ENCODE measurements at places on chromosomes 1 and 21.
A peak's percentile ranks its signal among the peaks of the same experiment; 100 is the strongest.

- DNase-seq, result no peak
Measured at GRCh38 chr1:22398656-22399420, 52.8 kb upstream of the ZBTB40 start.

- no peak for DNase-seq
Measured at GRCh38 chr21:33109574-33110339, 39.8 kb downstream of the OLIG1 start.

GRCh38 chr1:30780409-30780808 lies 22.8 kb upstream of the LAPTM5 start:
- no peak for DNase-seq

DNA sequence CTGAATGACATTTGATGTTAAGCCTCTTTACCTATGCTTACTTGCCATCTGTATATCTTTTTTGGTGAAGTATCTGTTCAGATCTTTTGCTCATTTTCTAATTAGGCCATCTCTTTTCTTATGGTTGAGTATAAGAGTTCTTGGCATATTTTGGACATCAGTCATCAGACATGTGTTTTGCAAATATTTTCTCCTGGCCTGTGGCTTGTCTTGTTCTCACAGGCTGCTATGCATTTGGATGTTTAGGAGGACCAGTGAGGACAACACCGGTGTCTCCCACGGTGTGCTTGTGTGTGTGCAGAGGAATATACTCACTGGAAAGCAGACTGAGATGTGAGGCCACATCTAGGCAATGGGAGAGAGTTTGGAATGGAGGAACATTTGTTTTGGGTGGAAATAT lies 87.1 kb upstream of the LYST start:
- no peak for DNase-seq

DNA sequence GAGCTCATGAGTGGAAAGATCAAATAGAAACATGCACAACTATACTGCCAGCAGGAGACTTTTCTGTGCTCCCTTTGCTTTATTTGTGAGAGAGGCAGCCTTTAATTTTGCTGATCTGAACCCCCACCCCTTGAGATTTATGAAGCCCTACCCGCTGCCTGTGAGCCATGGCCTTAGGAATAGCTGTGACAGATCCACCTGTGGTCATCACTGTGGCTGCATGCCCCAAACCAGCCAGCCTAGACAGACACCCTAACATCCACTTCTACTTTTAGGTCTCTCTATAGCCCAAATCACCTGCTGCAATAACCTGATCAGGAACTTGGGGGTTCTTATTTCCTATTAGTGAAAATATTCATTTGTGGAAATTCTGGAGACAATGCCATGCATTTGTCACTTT lies 196.2 kb downstream of the C1orf94 start:
- no peak for DNase-seq

- DNase-seq, result no peak
Measured at GRCh38 chr1:16296643-16297042, 55.6 kb downstream of the FBXO42 start.

- DNase-seq, result peak; percentile 20
Measured at GRCh38 chr21:42002421-42002958, 7.7 kb downstream of the ZBTB21 start.

GRCh38 chr1:8203056-8203455 lies 114.9 kb upstream of the SLC45A1 start:
- no peak for DNase-seq

- peak; percentile 70 for DNase-seq
Measured at GRCh38 chr1:248404024-248404423, 1.2 kb downstream of the OR2T1 start.

DNA sequence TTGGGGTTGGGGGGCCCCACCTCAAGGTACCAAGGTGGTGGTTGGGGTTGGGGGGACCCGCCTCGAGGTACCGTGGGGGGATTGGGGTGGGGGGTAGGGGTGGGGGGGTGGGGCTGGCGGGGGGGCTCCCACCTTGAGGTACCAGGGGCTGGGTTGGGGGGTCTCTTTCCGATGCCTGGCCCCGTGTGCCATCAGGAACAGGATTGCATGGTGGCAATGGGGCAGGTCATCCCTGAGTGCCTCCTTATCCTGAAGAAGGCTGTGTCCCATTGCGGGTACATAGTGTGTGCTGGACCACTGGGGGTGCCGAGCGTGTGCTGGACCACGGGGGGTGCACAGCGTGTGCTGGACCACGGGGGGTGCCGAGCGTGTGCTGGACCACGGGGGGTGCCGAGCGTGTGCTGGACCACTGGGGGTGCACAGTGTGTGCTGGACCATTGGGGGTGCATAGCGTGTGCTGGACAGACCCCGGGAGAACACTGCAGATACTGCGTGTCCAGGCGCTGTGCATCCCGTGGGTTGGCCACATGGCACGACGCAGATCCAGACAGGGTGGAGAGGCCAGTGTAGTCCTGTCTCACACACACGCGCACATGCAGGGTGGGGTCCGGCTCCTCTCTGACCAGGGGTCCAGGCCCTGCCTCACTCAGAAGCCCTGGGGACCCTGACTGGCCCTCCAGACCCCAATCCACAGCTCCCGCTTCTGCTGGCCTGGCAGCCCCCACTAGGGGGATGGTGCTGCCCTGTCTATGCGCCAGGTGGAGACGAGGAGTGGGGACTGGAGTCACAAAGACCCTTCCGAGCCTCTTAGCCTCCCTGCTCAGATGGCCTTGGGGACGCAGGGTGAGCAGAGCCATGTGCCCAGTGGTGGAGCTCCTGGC lies 4.2 kb downstream of the SCNN1D start:
- no peak for DNase-seq

DNA sequence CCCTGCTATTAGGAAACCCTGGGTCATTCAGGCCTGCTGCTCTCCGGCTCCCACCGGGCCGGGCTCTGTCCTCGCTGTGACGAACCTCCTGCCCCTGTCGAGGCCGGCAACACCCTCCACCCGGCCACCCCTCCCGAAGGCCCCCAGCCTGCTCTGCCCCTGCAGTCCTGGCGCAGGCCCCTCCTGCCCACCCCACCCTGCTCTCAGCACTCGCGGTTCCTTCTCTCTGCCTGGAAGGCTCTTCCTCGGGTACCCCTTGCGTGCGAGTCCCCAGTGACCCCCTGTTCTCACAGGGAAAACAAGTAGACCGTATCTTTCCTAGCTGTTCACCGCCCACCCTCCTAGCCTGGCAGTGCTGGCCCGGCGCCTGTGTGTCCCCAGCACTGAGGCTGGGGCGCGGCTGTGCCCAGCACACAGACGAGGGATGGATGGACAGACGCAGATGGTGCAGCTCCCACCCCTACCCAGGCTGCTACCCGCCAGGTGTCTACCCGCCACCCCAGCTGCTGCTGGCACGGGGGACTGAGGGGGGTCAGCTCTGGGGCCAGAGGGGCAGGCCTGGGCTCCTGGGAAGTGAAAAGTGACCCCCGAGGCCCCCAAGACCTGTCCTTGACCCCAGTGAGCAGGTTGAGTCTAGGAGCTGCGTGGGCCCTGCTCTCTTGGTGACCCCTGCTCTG lies 3.1 kb upstream of the VWA1 start:
- no peak for DNase-seq

- no peak for DNase-seq
Measured at GRCh38 chr1:54543729-54544496, 4.1 kb upstream of the ACOT11 start.

DNA sequence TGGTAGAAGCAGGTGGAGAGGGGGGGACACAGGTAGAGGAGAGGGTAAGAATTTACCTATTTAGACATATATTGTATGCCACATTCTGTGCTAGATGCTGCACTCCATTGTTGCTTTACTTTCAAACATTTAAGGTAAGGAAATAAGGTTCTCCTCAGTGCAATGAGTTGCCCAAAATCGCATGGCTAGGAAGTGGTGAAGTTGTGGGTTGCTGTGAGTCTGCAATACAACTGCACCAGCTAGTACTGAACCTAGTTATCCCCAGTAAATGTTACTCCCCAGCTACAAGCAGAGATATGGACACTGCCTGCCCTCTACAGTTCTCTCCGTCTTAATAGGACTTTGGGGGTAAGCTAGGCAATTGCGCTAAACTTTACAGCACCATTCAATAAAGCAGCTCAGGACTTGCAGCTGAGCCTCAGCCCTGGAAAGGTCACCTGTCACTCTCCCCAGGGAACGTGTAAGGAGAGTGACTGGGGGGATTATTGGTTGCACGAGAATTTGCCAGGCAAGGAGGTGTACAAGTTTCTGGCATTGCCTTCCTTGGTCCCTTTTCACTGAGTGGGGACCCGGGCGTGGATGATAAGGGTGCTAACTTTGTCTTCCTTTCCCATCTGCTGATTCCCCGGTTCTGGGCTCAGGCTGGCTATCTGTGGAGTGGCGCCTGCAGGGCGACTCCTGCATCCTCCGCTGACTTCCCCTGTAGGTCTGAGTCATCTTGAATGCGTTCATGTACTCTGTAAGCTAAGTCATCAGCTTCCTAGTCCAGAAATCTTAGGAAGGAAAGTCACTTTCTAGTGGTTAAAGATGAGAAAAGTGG lies 71.3 kb upstream of the CNTN2 start:
- no peak for DNase-seq

DNA sequence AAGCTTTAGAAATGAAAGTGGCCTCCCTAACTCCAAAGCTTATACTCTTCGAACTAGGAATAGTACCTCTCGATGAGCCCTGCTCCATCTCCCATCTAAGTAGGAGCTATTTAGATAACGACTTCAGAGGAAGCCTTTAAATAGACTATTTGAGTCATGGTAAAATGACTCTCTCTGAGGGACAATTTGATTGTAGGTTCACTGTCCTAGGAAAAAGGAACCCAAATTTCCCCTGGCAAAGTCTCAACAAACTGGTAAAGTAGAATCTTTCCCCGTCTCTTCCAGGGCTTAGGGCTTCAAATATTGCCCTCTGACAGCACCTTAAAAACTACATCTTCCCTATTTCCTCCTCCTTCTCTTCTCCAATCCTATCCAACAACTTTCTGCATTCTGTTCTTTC lies 2.0 kb upstream of the FCER1A start:
- DNase-seq, result no peak

GRCh38 chr21:33942426-33942825 lies 26.8 kb upstream of the ATP5PO start:
- DNase-seq, result no peak

- DNase-seq, result no peak
Measured at GRCh38 chr1:117613969-117614729, 8.3 kb downstream of the TENT5C start.

DNA sequence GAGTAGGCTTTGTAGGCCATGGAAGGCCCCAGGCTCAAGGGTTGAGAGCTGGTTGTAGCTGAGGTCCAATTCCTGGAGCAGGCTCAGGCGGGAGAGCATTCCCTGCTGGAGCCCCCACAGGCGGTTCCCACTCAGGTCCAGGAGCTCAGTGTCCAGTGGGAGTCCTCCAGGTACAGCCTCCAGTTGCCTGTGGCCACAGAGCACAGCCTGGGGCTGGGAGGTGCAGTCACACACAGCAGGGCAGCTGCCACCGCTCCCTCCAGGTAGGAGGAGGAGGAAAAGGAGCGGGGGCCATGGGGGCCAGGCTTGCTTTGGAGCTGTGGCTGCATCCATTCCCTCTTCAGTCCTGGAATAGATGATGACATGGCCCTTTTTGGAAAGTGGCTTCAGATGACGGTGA lies 2.8 kb downstream of the LINGO4 start:
- no peak for DNase-seq

DNA sequence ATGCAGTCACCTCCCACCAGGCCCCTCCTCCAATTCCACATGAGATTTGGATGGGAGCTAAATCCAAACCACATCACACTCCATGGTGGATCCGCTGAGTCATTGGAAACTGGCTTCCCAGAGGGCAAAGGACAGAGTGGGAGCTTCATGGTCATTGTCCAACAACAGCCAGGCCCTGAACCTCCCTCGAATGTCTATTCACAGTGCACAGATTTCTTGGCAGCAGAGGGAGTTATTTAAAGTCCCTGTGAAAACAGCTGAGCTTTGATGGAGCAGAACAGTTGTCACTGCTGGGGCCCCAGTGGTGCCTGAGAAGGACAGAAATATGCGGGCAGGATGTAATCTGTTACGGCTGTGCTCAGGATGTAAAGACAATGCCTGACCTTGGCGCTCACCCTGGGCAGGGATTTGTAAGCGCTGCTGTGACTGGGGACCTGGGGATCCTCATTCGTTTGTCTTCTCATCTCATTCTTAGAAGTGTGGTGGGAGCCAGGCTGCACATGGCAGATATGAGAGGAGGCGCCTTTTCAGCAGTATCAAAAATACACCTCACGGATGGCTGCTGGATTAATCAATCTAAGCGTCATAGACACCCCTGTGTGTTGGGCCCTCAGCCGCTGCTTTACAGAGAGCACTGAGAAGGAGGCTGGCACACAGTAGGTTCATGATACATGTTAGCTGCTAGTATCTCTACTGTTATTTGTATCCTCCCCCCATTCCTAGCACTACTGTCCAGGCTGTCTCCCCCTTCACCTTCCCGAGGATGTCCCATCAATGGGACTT lies 439.4 kb downstream of the PTPRU start:
- DNase-seq, result no peak

- no peak for DNase-seq
Measured at GRCh38 chr21:45634511-45635183, 8.9 kb upstream of the PCBP3 start.

DNA sequence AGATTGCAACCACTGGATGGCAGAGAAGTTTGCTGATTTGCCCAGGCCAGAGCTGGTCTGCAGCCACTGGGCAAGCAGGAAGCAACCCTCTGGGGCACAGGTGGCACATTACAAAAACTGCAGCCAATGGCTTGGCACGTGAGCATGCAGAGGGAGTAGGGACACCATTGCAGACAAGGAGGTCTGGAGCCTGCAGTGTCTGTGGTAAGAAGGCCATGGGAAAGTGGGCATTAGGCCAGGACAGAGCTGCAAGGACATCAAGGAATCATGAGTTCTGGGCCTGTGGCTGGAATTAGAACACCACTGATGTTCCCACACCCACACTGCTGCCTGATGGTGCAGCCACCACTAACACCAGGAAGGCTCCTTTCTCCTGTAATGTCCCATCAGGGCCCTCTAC lies 113.0 kb downstream of the TSEN15 start:
- no peak for DNase-seq

DNA sequence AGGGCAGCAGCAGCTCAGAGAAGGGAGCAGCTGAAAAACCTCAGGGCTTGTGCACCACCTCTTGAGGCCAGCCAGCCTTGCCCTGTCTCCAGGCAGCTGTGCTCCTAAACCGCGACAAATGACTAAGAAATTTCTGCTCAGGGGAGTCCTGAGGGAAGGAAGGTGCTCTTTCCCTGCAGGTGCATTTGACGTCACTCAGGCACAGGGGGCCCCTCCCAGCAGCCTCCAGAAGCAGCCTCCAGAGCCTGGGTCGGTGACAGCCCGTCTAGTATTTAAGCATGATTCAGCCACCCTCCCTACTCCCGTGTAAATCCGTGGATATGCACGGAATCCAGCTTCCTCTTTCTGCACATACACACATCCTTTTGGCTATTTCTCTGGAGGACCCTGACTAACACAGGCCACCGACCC lies 560.5 kb downstream of the KIF26B start:
- no peak for DNase-seq

- no peak for DNase-seq
Measured at GRCh38 chr1:147496571-147497210, 44.6 kb upstream of the BCL9 start.
